ENCODE measurements at places on chromosomes 2 and 18. TPM values are rescaled to one million over a fixed set of nuclear protein-coding genes. Genes with fewer than 3 reads are reported as not detected.

The RDH14 gene
- total RNA-seq = 18.4 TPM

The POTEC gene
- total RNA-seq = not detected

The ERBB4 gene
- under 0.01 TPM for total RNA-seq

The CFAP221 gene
- total RNA-seq = not detected

The TFCP2L1 gene
- total RNA-seq = under 0.01 TPM

The SNTG2 gene
- not detected for total RNA-seq

The NT5C1B gene
- total RNA-seq = not detected

The DSG1 gene
- not detected for total RNA-seq

The ZNF142 gene
- total RNA-seq = 6.5 TPM

The SP140L gene
- total RNA-seq = 13.3 TPM

The SOWAHC gene
- total RNA-seq = 2.6 TPM

The NCKAP1 gene
- total RNA-seq = 117 TPM

The FRZB gene
- not detected for total RNA-seq

The C1QL2 gene
- total RNA-seq = not detected

The TRPM8 gene
- not detected for total RNA-seq

The STON1 gene
- 11.3 TPM for total RNA-seq

The SLC30A3 gene
- not detected for total RNA-seq

The DNAJC5G gene
- total RNA-seq = not detected

The KCNJ3 gene
- total RNA-seq = not detected

The GALNT5 gene
- total RNA-seq = 6.4 TPM

The C1GALT1C1L gene
- 0.09 TPM for total RNA-seq

The SIX2 gene
- total RNA-seq = under 0.01 TPM

The GLI2 gene
- 0.38 TPM for total RNA-seq

The DPP4 gene
- total RNA-seq = 5.0 TPM

The ICOS gene
- not detected for total RNA-seq

The TMEM237 gene
- 26.3 TPM for total RNA-seq

The SPATA3 gene
- total RNA-seq = not detected

The RFTN2 gene
- 3.8 TPM for total RNA-seq

The TLX2 gene
- total RNA-seq = not detected

The DNAJC27 gene
- 1.6 TPM for total RNA-seq

The MAP3K20 gene
- total RNA-seq = 20.5 TPM

The TGOLN2 gene
- 127 TPM for total RNA-seq

The SERTAD2 gene
- total RNA-seq = 2.4 TPM

The FZD7 gene
- total RNA-seq = 0.85 TPM

The SEPTIN10 gene
- total RNA-seq = 125 TPM

The PID1 gene
- 2.2 TPM for total RNA-seq

The NRP2 gene
- 46.2 TPM for total RNA-seq

The ANKRD29 gene
- total RNA-seq = 0.85 TPM

The OTOS gene
- not detected for total RNA-seq

The FABP1 gene
- total RNA-seq = not detected

The SLC4A5 gene
- total RNA-seq = 0.09 TPM

The FASTKD2 gene
- total RNA-seq = 43.5 TPM

The CRYGD gene
- total RNA-seq = not detected

The LANCL1 gene
- 15.7 TPM for total RNA-seq

The IKZF2 gene
- total RNA-seq = 0.09 TPM

The CYTIP gene
- not detected for total RNA-seq

The POTEI gene
- total RNA-seq = 0.09 TPM

The WDR75 gene
- total RNA-seq = 54.9 TPM

The INPP5D gene
- 26.9 TPM for total RNA-seq

The TANC1 gene
- 47.5 TPM for total RNA-seq

The CARF gene
- 2.6 TPM for total RNA-seq

The SP100 gene
- 103 TPM for total RNA-seq

The IRS1 gene
- total RNA-seq = under 0.01 TPM

The REG3A gene
- total RNA-seq = not detected

The KCNIP3 gene
- 0.47 TPM for total RNA-seq
